ENCODE measurements at places on chromosomes 16 and 17.

DNA sequence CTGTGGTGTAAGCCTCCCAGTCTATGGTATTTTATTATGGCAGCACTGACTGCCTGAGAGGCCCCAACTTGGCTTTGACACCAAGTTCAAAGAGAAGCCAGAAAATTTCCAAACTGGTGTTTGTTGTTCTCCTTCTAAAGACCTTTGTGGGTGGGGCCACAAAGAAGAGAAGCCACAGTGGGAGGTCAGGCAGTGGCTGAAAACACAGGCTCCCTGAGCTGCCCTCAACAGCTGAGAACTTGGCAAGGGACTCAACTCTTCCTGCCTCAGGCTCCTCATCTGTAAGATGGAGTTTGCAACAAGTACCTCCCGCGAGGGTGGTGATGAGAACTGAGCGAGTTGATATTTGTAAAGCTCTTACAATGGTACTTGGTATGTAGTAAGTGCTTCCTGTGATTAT, 18.2 kb downstream of the CES5A start:
- no peak for DNase-seq

DNA sequence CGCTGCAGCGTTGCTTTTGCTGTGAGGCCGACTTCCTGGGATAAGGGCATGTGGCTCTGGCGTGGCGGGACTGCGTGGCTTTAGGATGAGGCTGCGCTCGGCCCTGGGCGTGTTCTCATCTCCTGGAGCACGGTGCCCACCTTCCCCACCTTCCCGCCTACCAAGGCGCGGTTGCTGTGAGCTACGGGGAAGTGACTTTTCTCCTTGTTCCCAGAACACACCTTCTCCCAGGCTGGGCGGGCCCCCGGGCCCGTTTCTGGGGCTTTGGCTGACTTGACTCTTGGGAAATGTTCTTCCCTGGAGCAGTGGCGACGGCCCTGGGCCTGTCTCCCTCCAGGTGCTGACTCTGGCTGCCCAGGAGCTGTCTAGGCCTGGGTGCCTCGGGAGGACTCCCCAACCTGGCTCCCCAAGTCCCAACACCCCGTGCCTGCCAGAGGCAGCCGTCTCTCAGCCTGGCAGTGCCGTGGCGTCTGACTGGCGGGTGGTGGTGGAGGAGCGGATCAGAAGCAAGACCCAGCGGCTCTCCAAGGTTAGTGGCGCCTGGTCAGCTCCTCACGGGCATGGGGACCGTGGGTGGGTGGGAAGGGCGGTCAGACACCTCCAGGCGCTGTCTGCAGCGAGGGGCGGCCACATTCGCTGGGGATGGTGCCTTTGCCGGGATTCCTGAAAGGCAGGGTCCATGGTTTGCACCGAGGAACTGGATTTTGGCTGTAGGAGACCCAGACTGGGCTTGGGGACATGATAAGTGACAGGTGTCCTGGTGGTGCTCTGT, 12.1 kb downstream of the TELO2 start:
- DNase-seq: no peak

DNA sequence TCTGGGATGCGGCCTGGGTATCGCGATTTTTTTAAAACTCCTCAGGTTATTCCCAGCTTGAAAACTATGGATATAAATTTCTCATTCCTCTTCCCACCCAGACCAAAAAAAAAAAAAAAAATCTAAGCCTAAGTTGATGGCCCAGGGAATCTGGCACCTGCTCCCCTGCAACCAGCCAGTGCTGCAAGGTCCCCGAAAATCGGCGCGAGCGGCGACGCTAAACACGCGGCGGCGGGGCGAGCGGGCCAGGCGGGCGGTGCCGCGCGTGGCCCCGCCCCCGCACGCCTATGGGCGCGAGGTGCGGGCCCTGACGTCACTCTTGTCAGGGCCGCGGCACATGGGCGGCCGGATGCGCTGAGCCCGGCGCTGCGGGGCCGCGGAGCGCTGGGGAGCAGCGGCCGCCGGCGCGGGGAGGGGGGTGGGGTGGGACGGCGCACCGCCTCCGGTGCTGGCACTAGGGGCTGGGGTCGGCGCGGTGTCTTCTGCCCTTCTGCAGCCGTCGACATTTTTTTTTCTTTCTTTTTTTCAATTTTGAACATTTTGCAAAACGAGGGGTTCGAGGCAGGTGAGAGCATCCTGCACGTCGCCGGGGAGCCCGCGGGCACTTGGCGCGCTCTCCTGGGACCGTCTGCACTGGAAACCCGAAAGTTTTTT, at the start of gene HLF:
Gene HLF (plus strand): TSS at position 316 of the 654 bp plus-strand sequence. CDS start 525 bp downstream, outside the sequence.
- DNase-seq: peak; percentile 72

GRCh38 chr16:58853854-58854791, 120.0 kb upstream of the GOT2 start:
- no peak for DNase-seq

- no peak for DNase-seq
These were observed 144.6 kb downstream of the SNX29 start for GRCh38 chr16:12120982-12121652.

DNA sequence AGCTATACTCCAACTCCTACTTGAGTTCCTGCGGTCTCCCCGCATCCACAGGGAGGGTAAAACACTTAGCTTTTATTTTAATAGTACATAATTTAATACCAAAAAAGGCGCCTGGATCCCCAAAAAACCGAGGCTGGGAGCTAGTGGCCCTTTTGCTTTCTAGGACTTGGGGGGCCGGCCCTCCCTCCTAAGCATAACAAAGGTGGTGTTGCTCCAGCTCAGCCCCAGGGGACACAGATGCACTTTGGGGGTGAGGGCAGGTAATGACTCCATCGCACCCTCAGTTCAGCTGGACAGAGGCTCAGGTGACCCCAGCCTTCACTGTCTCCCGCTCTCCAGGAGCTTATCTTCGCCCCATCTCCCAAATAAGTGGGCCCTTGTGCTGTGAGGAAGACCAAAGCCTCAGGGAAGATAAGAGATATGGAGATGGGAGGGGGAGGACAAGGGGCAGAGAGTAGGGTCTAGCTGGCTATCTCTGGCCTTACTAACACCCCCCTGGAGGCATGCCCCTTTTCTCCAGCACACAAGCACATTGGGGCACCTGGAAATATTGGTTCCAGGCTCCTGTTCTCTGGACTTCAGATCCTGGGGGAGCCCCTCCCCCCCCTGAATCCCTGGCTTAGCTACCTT, 2.8 kb upstream of the NHERF1 start:
- no peak for DNase-seq

DNA sequence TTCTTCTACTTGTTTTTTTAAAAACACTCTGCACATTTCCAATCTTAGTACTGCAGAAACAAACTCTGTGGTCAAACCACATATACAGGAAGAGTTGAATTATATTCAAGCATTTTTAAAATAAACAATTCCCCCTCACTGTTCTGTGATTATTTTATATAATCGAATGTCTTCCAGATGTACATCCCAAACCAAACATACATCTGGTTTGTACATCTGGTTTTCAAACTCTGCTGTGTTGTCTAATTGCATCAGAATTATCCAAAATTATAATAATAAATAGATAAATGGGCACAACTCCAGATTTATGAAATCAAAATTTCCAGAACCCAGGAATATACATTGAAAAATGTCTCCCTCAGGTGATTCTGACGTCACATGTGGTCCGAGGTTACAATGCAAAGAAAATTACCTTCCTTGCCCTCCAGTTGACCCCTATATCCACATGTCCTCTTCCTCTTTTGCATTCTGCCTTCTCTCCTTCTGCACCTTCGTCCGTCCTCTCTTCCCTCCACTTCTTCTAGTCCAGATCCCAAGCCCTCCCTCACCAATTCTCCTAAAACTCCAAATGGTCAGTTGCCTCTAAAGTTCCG, 13.3 kb upstream of the CCDC144A start:
- no peak for DNase-seq

DNA sequence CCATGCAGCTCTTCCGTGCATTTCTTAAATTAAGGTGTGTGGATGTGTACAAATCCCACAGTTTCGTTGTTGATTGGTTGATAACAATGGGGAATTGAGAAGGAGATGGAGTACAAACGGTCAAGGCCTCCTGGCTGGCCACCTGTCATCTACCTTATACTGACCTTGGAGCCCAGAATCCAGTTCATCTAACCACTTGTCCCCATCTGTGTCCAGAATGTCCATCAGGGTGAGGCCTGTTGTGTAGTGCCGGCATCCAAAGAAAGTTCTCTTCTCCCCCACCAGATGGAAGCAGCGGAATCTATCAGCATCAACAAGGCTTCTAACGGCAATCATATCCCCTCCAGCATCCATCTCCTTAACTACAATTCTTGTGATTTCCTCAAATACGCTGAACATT, 1.5 kb downstream of the GSDMB start:
- DNase-seq: no peak

DNA sequence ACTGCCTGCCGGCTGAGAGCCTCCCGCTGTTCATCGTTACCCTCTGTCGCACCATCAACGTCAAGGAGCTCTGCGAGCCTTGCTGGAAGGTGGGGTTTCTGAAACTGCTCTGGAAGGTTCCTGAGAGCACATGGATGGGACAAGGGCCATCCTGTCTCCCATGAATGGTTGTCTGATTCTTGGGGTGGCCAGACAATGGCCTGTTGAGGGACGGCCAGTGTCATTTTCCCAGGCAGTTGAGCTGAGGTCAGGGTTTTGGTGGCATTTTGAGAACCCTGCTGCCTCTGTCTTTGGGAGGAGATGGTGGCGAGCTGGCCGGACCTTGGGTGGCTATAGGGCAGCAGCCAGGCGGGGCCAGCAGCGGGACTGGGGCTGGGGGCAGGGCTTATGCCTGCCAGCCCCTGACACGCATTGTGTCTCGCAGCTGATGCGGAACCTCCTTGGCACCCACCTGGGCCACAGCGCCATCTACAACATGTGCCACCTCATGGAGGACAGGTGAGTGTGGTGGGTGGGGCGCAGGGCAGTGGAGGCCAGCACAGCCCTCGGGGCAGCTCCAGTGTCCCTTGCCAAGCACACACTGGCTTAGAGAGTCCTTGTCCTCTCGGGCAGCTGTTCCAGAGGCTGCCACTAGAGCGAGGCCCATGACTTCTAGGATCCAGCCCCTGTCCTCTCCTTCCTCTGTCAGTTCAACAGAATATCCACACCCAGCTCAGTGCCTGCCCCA, 9.1 kb downstream of the TSC2 start:
- DNase-seq: peak; percentile 21

DNA sequence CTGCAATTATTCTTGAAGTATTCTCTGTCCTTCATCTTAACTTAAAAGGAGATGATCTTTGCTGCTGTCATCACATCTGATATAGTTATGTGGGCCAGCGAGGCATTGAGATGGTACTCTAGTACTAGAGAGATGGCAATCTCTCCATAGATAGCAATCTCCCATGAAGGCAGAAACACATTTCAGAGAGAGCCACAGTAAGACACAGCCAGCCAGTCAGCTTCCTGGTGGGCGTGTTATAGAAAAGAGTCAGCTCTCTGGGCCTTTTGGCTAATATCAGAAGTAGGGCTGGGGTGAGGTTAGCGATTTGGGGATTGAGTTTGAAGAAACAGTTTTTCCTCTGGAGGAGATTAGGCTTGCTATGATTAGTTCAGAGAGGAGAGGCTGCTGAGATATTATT, 22.6 kb upstream of the EFCAB13 start:
- no peak for DNase-seq

- DNase-seq: peak; percentile 53
These were observed 23.7 kb downstream of the ZNRF1 start for GRCh38 chr16:75022567-75022966.

DNA sequence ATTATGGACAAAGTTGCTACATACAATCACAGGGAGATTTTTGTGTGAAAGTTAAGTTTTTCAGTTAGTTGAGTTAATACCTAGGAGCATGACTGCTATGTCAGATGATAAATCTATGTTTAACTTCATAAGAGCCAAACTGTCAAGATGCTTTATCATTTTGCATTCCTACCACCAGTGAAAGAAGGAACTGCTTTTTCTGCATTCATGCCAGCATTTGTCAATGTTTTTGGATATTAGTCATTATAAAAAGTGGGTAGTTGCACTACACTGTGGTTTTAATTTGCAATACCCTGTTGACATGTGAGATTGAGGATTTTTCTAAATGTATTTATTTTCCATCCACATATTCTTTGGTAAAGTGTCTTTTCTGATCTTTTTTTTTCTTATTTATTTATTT, 434.0 kb upstream of the MON1B start:
- no peak for DNase-seq

- DNase-seq: peak; percentile 80
These were observed at the start of gene C16orf54 for GRCh38 chr16:29745853-29746345. C16orf54 (minus strand) TSS chr16:29745990; CDS start chr16:29744951, 1,039 bp downstream.

DNA sequence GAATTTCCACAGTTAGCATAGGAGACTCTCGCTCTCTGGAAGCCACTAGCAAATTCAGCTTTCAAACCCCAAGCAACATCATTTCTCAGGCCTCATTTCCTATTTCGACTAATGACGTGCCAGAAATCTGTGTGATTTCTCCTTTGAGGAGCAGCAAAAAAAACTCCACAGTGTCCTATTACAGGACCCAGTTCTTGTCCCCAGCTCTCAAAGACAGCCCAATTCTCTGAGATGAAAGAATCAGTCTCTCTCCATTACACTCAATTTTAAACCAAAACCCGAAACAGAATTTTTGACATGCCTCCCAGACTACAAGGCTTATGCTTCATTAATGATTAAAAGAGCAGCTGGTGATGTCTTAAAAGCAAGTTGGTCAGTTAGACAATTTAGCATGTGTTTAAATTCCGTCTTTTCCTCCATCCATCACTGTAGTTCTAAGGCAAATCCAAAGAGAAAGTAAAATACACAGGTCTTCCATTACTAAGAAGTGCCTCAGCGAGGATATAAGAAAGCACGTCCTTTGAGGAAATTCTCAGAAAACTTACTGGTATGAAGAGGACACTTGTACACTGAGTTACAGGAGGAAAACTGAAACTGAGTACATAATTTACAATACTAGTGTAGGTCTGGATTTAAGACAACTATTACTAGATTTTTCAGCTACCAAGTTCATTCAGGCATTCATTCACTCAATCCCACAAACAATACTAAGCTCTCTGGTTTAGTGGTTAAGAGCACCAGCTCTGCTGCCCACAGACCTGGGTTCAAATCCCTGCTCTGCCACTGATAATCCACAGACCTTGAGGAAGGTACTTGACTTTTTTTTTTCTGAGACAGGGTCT, 12.5 kb downstream of the TOM1L2 start:
- DNase-seq: peak; percentile 72

- DNase-seq: peak; percentile 7
These were observed 17.0 kb upstream of the ABCA8 start for GRCh38 chr17:68972119-68972704.

- DNase-seq: no peak
These were observed at the start of gene RBFOX1 for GRCh38 chr16:7332611-7333010. RBFOX1 (plus strand) TSS chr16:7332845.

DNA sequence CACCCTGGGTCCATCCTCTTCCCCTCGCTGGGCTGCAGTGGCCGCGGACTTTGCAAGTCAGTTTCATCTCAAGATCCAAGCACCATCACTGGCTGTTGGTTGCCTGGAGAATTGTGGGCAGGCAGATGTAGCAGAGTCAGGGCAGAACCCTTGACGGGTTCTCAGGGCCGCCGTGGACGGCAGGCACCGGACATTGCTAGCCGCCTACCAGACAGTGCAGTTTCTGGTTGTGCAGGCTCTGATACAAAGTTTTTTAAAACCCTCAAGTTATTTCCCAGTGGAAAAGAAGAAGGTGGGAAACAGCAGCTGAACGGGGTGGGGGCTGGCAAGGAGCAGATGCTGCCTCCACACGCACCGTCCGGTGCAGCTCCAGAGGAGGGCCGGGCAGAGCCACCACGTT, 3.4 kb downstream of the MAPK8IP3 start:
- DNase-seq: no peak

Data from M059J (cell line).